ENCODE measurements at places on chromosomes 5 and 9.

DNA sequence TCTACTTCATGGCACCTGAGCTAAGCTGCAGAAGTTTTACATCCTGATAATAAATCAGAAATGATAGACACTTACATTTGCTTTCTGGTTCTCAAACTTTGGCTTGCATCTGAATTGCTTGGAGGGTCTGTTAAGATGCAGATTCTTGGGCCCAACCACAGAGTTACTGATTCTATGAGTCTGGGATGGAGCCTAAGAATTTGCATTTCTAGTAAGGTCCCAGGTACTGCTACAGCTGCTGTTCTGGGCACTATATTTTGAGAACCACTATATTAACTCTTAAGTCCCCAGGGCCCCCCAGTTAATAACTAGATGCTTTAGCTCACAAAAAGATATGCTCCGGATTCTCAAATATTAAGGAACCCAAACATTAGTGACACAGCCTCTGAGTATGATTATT lies 69.8 kb upstream of the DAB2 start:
- no peak for DNase-seq

DNA sequence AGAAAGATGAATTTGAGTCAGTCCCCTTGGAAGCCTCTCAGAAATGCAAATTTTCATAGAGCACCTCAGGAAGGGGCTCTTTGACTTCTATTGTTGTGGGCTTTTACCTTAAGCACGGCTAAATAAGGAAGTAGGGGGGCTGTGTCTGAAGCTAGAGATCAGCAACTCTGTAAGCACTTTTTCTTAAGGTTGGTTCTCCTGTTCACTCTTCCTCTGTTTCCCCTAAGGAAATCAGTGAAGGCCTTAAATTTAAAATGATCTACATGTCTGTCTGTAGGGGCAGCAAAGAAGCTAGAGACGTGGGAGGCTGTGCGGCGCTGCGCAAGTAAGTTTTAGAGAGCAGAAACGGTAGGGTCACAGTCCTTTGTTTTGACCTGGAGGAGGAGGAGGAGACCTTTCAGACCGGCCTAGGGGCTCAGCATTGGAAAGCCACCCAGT lies 1.2 kb upstream of the CDC14B start:
- DNase-seq, result no peak

- DNase-seq, result no peak
Observed at GRCh38 chr9:132068605-132069004, 11.1 kb downstream of the MED27 start.

- DNase-seq, result no peak
Observed at GRCh38 chr5:137610598-137610997, 111.5 kb upstream of the SPOCK1 start.

DNA sequence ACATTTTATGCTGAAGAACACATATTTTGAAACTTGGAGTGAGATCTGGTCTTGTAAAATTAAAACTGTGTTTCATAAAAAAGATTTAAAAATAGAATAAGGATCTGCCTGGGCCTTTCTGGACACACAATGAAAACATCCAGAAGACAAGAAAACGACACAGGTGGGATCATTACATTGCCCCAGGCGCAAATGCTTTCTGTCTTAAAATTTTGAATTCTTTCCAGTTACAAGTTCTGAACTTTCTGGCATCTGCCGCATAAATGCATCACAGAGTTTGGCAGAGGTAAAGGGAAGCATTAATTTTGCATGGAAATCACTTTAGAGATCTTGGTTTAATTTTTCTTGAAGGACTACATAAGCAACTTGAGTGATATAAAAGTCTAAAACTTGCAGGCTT lies 219.6 kb downstream of the WDR70 start:
- no peak for DNase-seq

DNA sequence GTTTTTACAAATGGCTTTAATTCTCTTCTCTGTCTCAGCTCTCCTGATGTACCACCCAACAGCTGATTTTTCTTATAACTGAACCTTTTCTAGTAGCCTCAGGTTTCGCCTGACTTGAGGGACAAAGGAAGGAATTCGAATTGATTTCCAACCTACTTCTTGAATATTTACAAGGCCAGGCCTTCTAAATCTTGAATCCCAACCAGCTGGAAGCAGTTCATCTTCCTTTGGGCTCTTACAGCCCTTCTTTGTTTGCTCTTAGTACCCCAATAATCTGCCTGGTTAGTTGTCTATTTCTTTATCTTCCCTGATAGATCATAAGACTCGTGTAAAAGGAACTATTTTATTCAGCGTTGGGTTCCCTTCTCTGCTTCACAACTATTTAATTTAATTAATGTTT lies 95.9 kb downstream of the NLN start:
- DNase-seq, result no peak

DNA sequence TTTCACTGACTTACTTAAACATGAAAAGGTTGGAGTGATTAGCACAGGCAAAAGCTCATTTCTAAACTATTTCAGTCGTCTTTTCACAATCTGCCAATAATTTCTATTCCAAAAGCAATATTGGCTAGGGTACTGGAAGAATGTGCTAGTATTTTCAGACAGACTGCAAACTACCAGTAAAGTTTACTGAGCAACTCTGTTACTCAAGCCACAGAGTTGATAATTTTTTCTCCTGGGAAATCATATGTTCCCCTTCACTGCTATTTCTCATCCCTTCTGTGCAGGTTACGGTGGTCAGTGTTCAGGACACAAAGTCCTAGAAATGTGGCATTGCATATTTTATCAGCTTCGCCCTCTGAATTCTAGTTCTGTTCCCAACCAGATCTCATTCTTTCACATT lies 343.3 kb upstream of the TNC start:
- no peak for DNase-seq

- no peak for DNase-seq
Observed at GRCh38 chr5:88542786-88543185, 274.1 kb upstream of the TMEM161B start.

- no peak for DNase-seq
Observed at GRCh38 chr9:72140586-72140985, 8.7 kb upstream of the GDA start.

DNA sequence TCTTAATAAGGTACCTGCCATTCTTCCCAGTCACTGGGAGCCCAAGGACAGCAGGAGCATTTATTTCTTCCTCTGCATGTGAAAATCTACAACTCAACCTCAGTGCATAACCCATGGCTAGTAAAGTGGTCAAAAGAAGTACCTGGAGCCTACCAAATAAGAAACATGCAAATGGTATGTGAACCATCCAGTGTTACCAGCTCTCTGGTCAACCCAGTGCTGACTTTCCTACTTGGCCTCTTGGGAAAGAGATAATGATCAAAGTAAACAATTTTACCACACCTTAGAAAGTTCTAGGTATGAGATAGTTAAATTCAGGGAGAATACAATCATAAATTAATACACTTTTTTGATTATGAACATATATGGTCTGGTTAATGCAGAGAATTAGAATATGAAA lies 325.6 kb downstream of the ENC1 start:
- DNase-seq, result no peak

GRCh38 chr9:127116957-127117356 lies 5.5 kb downstream of the ANGPTL2 start:
- no peak for DNase-seq

DNA sequence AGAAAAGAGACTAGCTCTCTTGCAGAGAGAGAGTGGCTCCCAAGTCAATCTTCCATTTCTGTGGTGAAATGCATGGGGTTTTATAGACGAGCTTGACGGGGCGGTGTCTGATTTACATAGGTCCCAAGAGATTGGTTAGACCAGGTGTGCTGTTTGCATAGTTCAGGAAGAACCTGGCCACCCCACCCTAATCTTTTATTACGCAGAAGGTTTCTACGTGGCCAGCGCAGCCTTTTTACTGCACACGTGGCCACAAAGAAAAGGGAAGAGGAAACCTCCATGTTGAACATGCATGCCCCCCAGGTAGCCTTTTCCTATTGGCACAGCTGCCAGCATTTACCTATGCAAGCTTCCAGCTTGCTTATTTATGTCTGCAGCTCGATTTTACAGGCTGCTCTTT lies 92.1 kb downstream of the CAVIN4 start:
- DNase-seq, result peak; percentile 16

DNA sequence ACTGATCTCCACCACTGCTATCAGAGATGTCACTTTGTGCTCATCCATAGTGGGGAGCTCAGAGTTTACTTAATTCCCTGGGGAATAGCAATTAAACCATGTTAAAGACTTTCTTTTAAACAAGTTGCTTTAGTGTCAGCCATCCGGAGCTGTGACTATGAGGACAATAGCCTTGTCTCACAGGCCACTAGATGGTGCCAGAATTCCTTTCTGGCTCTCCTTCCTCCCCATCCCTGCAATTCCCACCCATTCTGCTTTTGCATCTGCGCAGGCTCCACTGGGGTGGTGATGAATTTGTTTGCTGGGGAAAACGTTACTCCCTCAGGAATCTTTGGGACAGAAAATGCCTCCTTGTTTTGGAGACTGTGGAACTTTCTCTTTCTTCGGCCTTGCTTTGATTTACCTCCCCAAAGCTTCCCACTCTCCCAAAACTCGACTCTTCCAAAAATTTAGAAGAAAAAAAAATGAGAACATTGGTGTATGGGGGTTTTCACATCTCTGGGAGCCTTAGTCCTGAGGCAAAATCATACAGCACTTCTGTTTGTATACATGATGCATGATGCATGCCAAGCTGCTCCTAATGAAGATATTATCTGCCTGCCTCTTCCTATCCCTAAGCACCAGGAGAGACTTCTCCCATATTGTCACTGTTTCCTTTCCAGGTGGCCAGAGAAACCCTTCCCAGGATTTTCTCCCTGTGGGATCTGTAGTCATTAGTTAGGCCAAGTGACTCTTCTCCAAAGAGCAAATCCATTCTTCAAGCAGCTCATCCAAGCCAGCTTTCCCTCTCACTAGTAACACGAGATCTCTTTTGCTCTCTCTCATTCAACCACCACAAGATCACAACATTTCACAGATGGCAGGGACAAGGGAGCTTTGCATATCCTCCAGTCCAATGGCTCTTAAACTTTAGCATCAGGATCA lies 466.1 kb downstream of the TLR4 start:
- peak; percentile 42 for DNase-seq

DNA sequence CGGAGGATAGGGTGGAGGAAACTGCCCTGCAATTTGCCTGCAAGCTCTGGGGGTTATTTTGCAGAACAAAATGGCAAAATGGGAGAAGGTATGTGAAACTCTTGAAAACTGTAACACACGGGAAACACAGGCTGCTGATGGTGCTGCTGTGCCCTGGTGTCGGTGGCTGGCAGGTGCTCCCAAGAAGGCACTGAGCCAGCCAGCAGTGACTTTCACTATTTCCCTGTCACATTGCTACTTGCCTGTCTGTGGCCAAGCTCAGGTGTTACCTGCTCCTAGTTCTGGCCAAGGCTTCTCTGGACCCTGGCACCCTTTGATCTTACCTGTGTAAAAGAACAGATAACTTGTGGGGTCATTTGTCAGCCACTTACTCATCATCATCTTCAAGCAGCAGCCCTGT lies 102.2 kb downstream of the CMYA5 start:
- DNase-seq, result no peak

DNA sequence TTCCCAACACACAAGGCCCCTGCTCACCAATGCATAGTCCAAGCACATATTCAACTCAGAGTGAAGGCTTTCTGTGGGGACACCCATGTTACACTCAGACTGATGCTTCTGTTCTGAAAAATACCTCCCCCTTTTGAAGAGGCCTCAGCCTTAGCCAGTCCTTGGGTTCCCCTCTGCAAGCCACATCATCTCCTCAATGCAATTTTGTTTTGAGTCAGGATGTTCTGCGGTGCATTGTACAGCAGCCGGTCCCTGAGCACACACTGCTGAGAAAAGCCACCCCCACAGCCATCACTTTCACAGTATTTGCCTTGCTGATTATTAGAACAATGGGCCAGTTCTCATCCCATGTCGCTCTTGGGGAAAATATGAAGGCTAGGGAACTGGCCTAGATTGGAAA lies 241.2 kb downstream of the FAM114A2 start:
- no peak for DNase-seq

DNA sequence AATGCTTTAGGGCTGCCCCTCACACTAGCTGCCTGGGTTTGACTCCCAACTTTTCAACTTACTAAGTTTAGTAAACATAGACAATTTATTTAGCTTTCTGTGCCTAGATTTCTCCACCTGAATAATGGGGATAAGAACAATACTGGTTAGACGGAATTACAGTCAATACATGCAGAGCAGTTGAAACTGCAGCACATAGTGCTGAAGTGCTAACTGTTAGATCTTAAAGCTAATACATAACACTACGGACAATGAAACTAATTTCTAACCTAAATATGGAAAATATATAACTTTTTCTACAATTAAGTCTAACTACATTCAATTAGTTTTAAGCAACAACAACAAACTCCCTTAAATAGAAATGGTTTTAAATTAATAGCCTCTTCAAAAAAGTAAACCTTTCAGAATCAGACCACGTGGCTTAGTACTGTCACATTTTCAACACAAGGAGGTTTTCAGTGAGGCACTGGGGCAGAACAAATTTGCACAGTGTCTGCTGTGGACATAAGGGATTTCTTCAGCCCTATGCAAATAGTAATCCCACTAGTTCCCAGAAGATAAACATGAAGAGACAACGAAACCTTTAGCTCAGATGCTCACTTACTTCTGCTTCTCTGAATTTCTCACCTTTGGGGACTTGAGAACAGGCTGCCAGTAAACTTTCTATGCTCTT lies 293.4 kb downstream of the EDIL3 start:
- DNase-seq, result no peak

- DNase-seq, result no peak
Observed at GRCh38 chr5:120293796-120294195, 170.3 kb upstream of the PRR16 start.

- DNase-seq, result no peak
Observed at GRCh38 chr5:172002840-172003512, 3.5 kb downstream of the FBXW11 start.

DNA sequence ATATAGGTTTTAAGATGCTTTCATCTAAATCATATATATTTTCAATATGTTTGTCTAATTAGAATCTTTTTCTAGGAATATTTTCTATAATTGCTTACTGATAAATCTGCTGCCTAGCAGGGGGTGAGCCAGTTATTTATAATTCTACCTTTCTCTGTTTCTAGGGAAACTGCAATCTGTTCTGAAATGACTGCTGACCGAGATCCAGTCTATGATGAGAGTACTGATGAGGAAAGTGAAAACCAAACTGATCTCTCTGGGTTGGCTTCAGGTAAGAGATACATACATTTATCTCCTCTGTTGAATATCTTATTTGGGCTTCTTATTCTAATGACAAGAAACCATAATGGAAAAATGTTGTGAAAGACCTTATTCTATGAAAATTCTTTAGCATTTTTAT lies 127.3 kb downstream of the XRCC4 start:
- DNase-seq, result no peak

DNA sequence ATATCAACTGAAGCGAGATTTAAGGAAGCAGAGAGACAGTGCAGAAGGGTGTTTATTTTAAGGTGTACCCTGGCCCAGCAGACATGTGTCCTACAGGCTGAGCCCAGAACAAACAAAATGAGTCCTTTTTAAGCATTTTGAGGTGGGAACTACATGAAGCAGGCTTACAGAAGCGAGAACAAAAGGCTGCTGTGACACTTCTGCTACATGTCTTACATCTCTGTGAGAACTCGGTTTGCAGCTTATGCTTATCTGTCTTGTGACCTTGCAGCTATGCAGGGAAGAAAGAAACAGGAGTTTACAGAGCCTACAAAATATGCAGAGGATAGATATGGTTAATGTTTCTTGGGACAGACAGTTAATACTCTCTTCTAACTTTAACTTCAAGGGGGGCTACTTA lies 295.9 kb downstream of the CEMIP2 start:
- DNase-seq, result no peak

Measured in NCI-H2081 treated with DMSO at 0.1 percent for 48 hours (cell line).